NAMALWA (cell line): ENCODE measurements at places on chromosomes 11 and 22.
A peak's percentile ranks its signal among the peaks of the same experiment; 100 is the strongest.

GRCh38 chr11:15758857-15759465 is 597.4 kb downstream of the SOX6 start:
- DNase-seq = no peak

- DNase-seq = no peak
These were observed 16.5 kb downstream of the ARRB1 start for GRCh38 chr11:75334976-75335375.

DNA sequence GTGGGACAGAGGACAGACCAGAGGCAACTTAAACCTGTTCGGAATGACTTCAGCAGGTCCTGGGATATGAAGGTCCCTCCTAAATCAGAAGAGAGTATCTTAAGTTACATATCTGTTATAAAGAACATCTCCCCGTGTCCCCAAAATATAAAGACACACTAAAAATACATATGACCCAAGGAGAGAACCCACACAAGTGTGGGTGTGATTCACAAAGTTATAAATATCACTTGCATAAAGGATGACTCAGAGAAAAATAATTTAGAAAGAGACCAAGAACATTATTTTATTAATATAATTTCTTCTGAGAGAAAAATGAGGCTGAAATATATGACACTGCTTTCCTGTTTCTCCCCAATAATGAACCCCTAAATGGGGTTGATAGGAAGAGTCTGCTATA is 14.2 kb downstream of the OR5B21 start:
- no peak for DNase-seq

DNA sequence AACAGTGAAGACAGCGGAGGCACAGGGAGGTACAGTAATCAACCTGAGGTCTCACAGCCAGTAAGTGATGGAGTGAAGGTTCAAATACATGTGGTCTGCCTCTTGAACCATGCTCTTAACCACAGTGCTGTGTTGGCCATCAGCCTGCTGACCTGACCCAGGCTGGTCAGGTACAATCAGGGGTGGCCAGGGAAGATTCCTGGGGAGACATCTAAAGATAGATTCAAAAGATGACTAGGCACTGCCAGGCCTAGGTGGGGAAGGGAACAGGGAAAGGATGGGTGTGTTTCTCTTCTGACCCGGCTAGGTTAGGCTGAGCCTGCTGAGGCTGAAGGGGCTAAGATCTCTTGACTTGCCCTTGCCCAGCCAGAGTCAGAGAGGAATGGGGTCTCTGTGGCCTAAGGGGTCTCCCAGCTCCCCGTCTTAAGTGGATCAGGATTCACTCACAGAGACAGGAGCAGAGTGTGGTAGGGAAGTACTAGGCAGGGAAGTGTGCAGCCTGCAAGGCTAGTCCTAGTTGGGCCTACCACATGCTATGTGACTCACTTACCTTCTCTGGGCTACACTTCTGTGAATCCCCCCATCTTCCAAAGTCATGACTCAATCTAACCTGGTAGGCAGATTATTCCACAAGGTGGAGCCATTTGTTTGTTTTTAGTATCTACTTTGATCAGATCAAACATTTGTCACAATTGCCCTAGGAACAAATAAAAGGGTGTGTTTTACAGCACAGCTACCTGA is 10.4 kb upstream of the SREBF2 start:
- DNase-seq = peak; percentile 83

GRCh38 chr11:119389611-119390254 is 8.2 kb upstream of the USP2 start:
- peak; percentile 59 for DNase-seq

DNA sequence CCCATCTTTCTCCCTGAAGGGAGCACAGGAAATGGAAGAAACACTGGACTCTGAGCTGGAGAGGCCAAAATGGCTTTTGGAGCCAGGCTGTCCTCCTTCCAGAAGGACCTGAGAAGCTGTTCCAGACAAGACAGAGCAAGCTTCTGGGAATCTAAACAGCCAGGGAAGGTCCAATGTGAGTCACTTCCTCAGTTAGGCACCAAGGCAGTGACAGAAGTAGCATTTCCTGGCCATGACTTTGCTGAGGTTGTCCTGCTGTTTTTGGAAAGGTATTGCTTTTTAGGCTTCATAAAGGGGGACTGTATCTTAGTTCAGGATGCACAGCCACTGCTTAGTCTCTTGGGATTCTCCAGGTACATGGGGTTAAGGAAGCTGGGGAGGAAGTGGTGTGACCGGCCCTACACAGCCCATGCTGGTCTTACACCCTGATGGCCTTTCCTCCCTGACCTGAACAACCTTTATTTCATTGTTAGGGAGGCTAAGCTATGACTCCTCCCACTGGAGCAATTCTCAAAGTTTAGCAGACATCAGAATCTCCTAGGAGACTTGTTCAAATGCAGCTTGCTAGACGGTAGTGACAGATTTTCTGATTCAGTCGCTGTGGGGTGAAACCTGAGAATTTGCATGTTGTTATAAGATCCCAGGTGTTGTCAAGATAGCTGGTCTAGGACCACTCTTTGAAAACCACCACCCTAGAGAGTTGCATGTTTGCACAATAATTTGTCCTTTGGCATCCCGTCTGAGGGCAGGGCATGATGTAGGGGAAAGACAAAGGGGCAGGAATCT is 6.8 kb upstream of the INSC start:
- peak; percentile 32 for DNase-seq

DNA sequence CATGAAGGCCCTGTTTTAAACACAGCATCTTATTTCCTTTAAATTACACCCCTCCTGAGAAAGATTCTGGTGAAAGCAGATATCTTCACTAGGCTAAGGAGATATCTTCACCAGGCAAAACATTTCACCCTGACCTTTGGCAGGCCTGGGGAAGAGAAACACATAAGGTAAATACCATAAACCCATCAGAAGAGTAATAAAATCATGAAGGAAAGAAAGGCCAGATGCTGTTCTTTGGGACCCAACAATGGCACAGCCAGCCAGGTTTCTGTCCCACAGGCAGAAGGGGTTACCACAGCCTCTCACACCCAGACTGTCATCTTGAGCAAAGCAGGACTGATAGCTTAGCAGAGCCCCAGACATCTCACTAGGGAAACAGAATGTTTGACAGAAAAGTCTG is 125.4 kb downstream of the CCDC34 start:
- DNase-seq = no peak

GRCh38 chr11:33525789-33526188 is 174.8 kb downstream of the C11orf91 start:
- DNase-seq = no peak

DNA sequence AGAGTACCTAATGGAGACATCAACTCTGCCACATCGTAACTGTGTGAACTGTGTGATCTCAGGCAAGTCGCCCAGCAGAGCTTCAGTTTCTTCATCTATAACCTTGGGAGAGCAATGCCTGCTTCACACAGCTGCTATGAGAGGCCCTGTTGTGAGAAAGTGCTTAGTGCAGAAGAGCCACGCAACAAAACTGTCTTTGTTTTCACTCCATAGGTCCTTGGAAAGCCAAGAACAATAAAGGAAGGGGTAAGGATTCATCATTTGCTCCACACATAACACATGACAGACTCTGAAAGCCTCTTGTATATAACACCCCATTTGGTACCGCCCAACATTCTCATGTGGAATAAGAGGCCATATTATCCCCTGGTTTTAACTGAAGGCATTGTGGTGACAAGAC is 231.9 kb upstream of the ISX start:
- DNase-seq = no peak

GRCh38 chr11:35050541-35050995 is 88.4 kb upstream of the CD44 start:
- DNase-seq = no peak

GRCh38 chr11:67290801-67291200 is 1.7 kb downstream of the ANKRD13D start:
- DNase-seq = no peak

GRCh38 chr22:44971651-44972362 is 38.0 kb downstream of the PHF21B start:
- no peak for DNase-seq

DNA sequence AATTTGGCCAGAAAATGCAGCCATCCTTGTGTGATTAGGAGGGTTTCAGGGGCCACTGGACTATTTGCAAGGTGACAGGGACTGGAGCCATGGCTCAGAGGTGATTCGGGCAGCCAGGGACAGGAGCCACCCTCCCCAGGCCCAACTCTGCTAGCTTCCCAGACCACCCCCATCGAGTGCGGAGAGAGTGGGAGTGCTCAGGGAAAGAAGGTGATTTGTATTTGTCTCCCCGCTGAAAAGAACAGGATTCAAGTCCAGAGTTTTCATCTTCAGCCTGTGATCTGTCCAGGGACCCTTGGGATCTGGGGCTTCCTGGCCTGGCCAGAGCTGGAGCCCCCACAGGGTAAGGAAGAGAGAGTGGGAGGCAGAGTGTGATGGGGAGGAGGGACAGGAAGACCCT is 22.4 kb upstream of the TEF start:
- DNase-seq = no peak

DNA sequence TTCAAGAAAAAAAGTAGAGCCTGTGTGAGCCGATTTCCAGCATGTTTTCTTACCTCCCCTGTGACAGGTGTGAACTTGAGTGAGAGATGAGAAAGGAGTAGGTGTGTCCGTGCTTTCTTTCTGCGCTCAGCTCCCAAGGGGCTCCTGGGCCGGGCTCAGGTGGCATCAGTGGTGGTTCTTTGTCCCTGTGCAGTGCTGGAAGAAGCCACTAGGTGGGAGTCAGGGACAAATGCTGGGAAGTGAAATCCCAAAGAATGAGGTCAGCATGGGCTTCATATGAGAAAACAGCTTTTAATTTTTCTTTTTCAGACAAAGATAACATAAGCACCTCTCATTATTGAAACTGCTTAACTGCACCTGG is 57.8 kb downstream of the PPFIBP2 start:
- peak; percentile 12 for DNase-seq

DNA sequence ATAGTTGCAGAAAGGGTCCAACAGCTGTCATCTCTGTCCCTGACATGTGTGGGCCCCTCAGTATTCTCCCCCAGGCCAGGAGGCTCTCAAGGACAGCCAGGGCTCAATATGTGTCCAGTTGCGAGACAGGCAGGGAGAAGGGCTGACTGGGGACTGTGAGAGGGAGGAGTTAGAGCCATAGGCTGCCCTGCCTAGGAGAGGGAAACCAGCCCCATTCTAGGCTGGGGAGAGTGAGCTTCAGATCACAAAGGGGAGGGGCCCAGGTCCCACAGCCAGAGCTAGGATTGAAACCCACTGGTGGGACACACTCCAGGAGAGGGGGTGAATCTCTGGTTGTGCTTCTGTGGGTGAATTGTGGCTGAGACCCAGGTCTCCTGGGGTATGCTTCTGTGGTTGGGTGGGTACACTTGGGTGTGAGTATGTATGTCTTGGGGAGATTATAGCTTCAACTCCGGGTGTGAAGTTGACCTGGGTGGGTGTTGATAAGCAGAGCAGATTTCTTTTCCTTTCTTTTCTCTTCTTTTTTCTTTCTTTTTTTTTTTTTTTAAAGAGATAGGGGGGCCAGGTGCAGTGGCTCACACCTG is 2.1 kb upstream of the CARNS1 start:
- no peak for DNase-seq

- DNase-seq = no peak
These were observed 648 bp downstream of the FOSL1 start for GRCh38 chr11:65899356-65900124.

- no peak for DNase-seq
These were observed 1.6 kb downstream of the NCAM1 start for GRCh38 chr11:112962579-112963367.

DNA sequence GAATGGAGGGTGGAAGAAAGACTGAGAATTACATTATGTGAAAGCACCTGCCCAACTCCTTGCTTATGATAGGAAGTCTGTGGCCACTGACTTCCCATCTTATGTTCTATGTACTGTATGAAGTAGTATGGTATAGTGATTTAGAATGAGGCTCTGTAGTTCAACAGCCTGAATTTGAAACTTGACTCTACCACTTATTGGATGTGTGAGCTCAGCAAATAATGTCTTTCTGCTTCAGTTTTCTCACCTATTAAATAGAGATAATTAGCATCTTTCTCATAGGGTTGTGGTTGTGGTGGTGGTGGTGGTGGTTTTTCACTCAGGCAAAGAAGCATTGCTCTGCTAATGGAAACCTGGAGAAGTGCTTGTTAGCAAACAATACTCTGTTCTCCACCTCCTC is 121.6 kb downstream of the PAX6 start:
- DNase-seq = no peak

DNA sequence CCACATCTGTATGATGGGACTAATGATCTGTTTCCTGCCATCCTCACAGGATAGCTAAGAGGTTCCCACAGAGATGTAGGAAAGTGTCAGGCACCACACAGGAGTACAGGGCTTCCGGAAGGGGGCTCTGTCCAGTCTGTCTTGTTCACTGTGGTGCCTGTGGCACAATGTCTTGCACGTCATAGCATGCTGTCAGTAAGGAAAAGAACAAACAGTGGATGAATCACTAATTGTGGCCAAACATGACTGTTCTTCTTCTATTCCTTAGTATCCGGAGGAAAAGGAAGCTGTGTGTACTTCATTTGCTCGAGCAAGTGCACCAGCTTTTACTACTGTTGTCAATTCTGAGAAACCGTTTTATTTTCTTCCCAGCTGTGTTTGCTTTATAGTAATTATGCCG is 73.4 kb upstream of the YWHAH start:
- DNase-seq = no peak

DNA sequence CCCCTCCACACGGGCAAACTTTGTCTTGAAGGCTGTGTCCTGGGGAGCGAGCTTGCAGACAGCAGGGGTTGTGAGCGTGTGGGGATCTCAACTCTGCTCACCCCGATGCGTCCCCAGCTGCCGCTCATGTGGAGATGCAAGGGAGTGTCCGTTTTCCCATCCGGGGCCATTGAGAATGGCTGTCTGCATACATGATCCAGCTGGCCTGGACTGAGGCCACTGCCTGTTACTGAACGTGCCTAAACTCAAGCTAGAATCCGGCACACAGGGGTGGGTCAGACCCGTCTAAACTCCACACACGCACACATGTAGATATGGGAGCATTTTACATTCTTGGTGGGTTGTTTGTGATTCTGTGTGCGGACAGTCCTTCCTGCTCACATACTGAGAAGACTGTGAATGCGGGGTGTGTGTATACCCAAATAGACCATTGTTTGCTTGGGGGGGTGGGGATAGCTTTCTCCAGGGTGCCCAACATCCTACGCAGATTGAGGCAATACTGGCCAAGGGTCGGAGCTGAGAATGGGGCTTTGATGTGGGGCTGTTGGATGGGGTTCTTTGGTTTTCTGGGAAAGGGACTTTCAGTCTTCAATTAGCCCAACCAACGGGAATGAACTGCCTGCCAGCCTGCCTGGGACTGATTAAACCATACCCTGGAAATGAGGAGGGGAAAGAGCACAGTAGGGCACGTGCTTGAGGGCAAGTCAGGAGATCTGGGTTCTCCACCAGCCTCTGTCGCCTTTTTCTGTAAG is 60.4 kb downstream of the ST3GAL4 start:
- DNase-seq = no peak

GRCh38 chr11:46723359-46723680 is 4.3 kb downstream of the F2 start:
- DNase-seq = no peak

DNA sequence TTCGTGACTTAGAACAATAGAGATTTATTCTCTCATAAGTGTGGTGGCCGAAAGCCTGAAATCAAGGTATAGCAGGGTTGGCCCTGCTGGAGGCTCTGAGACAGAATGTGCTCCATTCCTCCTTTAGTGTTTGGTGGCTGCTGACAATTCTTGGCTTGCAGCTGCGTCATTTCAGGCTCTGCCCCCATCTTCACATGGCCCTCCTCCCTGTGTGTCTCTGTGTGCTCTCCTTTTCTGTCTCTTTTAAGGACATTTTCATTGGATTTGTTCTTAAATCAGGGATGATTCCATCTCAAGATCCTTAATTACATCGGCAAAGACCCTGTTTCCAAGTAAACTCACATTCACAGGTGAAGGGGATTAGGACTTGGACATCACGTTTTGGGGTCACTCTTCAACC is 10.2 kb upstream of the APOL6 start:
- DNase-seq = no peak

- DNase-seq = no peak
These were observed 21.5 kb downstream of the MYH9 start for GRCh38 chr22:36366291-36366708.
